ENCODE measurements at places on chromosomes 3 and 15.

DNA sequence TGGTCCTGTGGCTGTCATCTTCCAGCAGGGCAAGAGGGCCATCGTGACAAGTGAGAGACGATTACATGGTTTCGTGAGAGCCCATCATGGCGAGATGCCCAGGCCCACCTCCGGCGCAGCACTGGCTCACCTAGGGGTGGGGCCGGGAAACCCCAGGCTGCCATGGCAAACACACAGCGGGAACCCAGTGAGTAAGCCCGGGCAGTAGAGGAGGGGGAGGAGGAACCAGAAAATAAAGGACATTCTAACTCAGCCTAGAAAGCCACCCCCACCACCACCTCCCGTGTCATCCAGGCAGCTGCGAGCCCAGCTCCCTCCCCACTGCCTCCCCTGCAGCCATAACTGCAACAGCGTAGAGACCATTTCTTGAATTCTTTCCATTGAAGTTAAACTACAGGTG, 52.3 kb downstream of the PCSK6 start:
- no peak for DNase-seq

- no peak for DNase-seq
Observed at GRCh38 chr3:45441584-45442310, 53.4 kb downstream of the LARS2 start.

- peak; percentile 57 for DNase-seq
Observed at GRCh38 chr15:52171386-52171785, 19.8 kb downstream of the GNB5 start.

DNA sequence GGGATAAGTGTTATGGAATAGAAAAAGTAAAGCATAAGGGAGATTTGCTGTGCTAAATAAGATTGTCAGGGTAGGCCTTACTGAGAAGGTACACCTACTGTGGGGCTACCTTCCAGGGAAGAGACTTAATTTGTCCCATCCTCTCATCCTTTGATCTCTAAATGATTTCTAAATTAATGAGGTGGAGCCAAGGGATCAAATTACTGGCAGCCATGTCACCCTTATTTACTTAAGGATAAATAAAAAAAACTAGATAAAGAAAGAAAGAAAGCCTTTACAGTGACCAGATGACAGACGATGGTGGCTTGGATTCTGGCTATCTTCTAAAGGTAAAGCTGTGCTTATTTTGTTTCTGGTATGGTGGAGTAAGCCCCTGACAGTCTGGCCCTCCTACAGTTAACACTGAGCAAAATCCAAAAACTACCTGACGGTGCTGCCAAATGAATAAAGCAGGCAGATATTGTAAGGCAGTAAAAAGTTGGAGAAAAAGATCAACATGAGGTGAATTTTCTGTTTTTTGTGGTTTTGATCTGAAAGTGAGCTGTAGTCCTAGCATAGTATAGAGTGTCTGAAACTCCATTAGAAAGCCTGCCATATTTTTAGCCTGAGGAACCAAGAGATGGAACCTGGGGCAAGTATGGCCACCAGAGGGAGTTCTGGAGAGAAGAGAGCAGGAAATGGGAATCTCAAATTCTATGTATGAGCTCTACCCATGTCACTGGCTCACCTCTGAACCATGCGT, 285.1 kb upstream of the MANF start:
- no peak for DNase-seq

- no peak for DNase-seq
Observed at GRCh38 chr15:88900309-88900981, 5.1 kb upstream of the HAPLN3 start.

- no peak for DNase-seq
Observed at GRCh38 chr3:152222327-152222726, 46.4 kb upstream of the MBNL1 start.

- DNase-seq: no peak
Observed at GRCh38 chr15:57150066-57150865, 226.0 kb upstream of the CGNL1 start.

GRCh38 chr3:11543141-11543947, 100.4 kb downstream of the VGLL4 start:
- DNase-seq: no peak

GRCh38 chr15:58568157-58568571, 136.4 kb downstream of the LIPC start:
- DNase-seq: no peak

DNA sequence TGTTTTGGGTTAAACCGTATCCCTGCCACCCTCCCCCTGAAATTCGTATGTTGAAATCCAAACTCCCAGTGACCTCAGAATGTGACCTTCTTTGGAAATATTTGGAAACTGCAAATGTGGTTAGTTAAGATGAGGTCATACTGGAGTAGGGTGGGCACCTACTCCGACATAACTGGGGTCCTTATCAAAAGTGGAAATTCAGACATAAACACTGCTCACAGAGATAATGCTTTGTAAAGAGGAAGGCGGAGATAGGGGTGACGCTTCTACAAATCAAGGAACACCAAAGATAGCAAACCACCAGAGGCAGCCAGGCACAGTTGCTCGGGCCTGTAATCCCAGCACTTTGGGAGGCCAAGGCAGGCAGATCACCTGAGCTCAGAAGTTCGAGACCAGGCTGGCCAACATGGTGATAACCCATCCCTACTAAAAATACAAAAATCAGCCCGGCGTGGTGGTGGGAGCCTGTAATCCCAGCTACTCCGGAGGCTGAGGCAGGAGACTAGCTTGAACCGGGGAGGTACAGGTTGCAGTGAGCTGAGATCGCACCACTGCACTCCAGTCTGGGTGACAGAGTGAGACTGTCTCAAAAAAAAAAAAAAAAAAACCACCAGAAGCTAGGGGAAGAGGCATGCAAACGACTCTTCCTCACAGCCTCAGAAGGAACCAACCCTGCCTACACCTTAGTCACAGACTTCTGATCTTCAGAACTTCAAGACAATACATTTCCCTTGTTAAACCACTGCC, 51.1 kb upstream of the CHD2 start:
- peak; percentile 66 for DNase-seq

DNA sequence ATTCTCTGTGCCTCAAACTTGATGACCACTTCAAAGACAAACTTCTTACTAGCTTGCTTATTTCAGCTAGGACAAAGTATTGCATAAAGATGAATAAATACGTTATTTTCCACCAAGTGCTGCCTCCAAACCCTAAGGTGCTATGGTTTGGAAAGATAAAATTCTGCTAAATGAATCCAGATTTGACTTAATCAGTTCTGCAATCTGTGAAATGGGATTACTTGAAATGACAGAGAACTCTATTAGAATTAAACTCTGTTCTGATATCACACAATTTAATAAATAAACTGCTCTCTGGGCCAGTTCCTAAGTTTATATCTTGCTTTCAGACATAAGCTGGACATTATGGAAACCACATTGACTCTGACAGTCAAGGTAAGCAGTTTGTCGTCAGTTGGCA, 338.8 kb upstream of the SEMA6D start:
- DNase-seq: no peak

- DNase-seq: no peak
Observed at GRCh38 chr15:96582473-96582872, 252.0 kb downstream of the NR2F2 start.

DNA sequence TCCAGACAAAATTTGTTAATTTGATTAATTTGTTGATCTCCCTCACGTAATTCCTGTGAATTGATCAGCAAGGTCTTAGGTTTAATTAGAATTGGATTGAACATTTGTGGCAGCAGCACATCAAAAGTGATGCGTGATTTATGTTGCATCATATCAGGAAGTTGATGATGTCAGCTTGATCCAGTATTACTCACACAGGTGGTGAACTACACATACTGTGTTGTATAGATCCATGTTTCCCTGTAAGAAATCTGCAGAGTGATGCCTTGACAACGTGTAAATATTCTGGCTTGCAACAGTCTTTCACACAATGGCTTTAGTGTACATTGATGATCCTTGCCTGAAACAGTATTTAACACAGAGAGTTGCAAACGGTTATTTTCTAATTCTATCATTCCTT, 200.4 kb downstream of the ADAMTSL3 start:
- DNase-seq: no peak

DNA sequence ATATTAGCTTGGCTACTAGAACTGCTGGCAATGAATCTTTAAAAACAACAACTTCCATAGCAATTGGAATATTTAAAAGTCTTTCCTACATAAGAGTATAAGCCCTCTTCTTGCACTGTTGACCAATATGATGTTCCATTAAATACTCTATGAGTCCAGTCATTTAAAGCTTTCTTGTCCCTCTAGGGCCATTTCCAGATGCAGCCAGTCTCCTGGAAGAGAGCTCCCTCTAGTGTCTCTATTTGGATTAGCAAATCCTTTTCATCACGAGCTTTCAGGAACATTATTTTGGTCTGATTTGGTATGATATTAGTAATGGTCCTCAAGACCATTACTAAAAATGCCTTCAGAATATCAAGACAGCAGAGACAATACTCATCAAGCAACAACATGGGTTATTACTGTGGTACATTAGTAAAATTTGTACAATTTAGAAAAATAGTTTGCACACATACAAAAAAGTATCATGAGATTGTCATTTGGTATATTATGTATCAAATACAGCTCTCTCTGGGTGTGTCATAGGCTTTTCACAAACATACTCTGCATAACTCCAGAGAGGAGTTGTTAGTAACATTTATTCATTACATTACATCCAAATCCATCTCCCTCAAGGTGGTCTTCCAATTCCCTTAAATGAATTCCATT, 101.3 kb downstream of the DPH6 start:
- no peak for DNase-seq

DNA sequence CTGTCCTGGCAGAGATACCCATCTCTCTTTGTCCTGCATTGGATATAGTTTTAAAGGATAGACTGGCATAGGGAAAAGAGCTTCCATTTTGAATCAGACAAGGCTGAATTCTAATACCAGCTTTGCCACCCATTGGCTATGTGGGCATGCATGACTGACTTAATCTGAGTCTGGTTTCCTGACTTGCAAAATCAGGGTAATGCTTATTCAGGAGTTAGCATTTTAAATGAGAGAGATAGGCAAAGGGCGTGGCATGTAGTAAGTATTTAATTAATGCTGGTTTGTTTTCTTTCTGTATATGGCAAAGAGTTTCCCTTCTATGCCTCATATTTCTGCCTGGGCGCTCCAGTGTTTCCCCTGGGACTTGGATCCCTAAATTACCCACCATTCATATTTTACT, 492.9 kb downstream of the IGSF11 start:
- no peak for DNase-seq

- DNase-seq: no peak
Observed at GRCh38 chr3:138740072-138740471, 94.7 kb downstream of the PIK3CB start.

GRCh38 chr3:122973893-122974615, 53.5 kb downstream of the SEMA5B start:
- DNase-seq: no peak

GRCh38 chr3:12909710-12910109, 68.3 kb upstream of the RPL32 start:
- DNase-seq: no peak

GRCh38 chr3:58731673-58732072, 65.1 kb upstream of the FAM3D start:
- no peak for DNase-seq

GRCh38 chr3:45216021-45216609, 10.0 kb downstream of the TMEM158 start:
- no peak for DNase-seq

DNA sequence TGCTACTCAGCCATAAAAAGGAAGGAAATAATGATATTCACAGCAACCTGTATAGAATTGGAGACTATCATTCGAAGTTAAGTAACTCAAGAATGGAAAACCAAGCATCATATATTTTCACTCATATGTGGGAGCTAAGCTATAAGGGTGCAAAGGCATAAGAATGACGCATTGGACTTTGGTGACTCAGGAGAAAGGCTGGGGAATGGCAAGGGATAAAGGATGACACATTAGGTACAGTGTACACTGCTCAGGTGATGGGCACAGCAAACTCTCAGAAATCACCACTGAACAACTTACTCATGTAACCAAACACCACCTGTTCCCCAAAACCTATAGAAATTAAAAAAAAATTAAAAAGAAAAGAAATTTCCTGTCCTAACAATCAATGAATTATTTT, 42.7 kb downstream of the ALCAM start:
- DNase-seq: no peak

GRCh38 chr3:194801461-194802432, 116.1 kb downstream of the FAM43A start:
- DNase-seq: no peak

GRCh38 chr3:9087831-9088413, 124.7 kb upstream of the RAD18 start:
- no peak for DNase-seq

DNA sequence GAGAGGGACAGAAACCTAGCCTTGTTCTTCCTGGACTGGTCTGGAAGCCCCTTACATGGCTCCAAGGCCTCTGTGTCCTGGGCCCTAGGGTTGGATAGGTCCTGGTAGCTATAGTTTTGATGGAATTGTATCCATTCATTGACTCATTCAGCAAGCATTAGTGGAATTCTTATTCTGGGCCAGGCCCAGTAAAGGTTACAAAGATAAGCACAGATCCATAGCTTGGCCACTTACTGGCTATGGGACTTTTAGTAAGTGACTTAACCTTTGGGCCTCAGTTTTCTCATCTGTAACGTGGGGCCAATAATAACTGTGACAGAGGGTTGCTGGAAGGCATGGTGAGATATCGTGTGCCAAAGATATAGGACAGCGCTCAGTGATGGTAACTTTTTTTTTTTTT, 13.6 kb upstream of the DAG1 start:
- no peak for DNase-seq

- no peak for DNase-seq
Observed at GRCh38 chr15:86553108-86553507, 473.4 kb downstream of the AGBL1 start.

DNA sequence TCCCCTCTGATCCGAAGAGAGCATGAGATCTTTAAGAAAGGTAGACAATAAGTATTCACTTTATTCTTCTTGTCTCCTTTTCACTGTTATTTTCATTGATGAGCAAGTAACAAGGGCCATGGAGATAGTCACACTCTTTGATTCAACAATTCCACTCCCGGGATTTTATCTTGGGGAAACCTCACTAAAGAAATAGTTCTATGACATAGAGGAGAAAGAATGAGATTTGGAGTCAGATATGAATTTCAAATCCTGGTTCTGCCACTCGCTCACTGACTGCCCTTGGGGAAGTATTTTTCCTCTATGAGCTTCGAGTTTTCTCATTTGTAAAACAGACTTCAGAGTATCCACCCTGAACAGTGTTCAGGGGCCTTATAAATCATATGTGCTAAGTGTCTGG, 514.6 kb downstream of the NLGN1 start:
- no peak for DNase-seq

DNA sequence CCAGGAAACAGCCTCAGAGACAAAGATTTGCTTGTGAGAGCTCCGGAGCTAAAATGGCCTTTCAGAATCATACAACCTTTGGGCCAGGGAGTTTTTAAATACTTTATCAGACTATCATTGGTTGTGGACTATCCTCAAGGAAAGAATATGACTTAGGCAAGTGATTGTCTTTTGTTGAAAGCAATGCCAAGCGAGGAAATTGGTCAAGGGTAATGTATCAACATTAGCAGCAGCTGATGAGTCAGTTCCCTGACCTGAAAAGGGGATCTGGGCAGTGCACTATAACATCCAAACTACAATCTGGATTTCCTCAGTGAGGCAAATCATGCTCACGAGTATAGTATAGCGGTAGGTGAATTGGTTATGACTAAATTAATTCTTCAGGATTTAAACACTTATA, 303.6 kb downstream of the LSAMP start:
- no peak for DNase-seq
